ENCODE measurements at places on chromosomes 5 and 9.
A peak's percentile ranks its signal among the peaks of the same experiment; 100 is the strongest.

DNA sequence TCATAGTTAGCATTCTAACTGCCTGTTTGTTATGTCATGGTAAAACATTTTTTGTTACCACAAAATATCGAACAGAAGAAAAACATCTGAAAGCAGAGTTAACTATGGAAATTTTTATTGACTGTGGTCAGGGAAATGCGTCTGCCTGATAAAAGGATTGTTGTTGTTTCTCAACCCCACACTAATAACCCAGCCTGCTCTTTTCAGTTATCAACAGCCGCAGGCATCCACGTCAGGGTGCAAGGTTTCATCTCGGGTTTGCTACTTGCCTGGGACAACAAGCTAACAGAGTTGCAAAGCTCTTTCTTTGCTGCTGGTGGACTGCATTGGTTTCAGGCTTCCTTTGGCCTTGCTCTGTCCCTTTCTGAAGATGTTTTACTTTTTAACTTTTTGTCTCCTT lies 969.2 kb downstream of the CDH18 start:
- DNase-seq: no peak

GRCh38 chr5:33969572-33970452 lies 14.7 kb downstream of the SLC45A2 start:
- peak; percentile 62 for DNase-seq

- peak; percentile 64 for DNase-seq
Measured at GRCh38 chr5:103562453-103563157, at the start of gene NUDT12. Gene NUDT12 (minus strand): TSS chr5:103562789. CDS start chr5:103560248, 2,541 bp downstream.

DNA sequence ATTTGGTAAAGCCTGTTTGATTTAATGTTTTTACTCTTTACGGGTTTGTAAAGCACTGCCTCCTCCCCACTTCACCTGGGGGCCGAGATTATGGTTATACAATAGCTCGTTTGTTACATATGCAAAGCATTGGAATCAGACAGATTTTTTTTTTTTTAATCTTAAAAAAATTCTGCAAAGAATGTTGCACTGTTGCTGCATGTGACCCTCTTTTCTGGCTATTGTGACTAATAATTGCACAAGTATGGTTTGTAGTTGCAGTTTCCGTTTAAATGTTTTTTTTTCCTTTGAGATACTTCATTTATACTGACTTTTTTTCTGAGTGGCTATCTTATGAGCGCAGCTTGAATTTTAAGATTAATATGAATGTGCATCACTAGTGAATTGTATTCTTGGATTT lies 165.3 kb downstream of the KDM4C start:
- no peak for DNase-seq

GRCh38 chr5:80941496-80941895 lies 18.7 kb upstream of the RASGRF2 start:
- no peak for DNase-seq

DNA sequence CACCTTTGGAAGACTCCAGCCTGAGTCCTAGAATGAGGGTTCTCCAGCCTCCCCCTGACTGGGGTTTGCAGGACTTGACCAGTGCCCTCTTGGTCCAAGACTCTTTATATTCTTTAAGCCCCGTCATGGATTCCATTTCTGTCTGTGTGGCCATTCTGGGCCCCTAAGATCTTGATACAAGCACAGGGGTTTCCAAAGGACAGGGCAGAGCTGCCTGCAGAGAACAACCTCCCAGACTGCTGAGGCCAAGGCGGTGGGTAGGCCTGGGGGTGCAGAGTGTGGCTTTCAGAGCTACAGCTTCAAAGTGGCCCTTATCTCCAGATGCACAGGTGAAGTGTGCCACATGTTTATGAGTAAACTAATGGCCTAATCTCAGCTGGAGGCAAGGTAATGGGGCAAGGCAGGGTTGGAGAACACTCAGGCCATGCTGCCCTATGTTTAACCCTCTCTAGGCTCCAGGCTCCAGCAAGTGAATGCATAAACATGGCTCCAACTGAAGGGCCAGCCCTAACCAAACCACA lies 32.1 kb downstream of the FOXI1 start:
- DNase-seq: no peak

DNA sequence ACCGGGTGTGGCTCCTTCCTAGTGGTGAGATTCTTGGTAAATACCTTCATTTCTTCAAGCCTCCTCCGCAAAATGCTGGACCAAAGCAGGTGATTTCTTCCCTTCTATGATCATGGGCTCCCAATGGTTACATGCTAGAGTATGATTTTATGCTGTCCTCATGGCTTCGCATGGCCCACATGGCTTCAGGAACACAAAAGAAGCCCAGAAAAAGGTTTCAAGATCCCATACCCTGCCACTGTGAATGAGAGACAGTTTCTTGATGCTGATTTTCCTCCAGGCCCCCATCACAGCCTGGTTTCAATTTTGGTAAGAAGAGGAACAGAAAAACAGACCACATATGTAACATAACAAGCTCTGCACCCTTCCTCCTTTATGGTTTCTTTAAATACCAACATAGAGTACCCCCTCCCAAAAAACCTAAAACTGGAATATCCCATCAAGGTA lies 2.4 kb upstream of the RXFP3 start:
- DNase-seq: peak; percentile 65

- no peak for DNase-seq
Measured at GRCh38 chr9:10059044-10059443, 553.8 kb downstream of the PTPRD start.

Data from GM13977 (cell line).